Esophagus mucosa (tissue), 1 donor: ENCODE measurements at places on chromosomes 2 and 18.

DNA sequence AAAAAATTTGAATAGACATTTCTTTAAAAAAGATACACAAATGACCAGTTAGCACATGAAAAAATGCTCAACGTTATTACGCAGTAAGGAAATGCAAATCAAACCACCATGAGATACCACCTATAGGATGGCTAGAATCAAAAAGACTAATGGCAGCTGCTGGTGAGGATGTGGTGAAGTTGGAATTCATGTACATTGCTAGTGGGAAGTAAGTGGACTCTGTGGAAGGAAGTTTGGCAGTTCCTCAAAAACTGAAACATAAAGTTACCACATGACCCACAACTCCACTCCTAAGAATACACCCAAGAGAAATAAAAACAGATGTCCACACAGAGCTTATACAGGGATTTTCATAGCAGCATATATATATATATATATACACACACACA is 51.2 kb downstream of the MBP start:
- no peak for ATAC-seq

DNA sequence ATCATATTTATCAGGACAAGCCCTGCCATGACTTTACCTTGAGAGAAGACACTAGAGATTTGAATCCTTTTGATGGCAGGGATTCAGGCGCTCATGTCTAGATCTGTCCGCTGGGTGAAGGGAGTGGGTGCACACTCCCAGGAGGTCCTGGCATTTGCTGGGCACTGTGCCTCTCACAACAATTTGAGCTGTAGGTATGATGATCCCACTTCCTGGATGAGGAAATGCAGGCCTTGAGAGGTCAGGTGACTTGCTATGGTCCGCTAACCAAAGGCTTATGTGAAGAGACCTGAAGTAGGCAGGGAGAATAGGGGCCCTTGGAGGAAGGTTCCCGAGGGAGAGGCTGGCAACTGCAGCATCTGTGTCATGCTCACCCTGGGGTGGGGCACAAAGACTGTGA is 206.1 kb downstream of the HAUS1 start:
- ATAC-seq = peak; percentile 69

DNA sequence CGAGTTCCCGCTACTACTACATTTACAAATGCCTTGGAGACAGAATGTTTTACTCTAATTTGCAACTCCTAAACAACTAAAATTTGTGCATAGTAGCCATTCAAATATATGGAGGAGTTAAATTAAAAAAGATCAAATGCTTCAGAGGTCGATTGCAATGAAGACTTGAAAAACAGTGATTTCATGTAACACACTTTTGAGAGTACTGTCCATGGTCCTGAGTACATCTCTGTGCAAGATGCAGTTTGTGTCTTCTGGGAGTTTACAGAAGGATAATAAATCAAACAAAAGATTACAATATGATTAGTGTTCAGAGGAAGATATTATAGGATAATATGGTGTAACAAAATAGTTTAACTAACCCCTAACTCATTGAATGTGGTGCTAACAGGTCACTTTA is 894.7 kb downstream of the TMEM182 start:
- ATAC-seq = no peak

DNA sequence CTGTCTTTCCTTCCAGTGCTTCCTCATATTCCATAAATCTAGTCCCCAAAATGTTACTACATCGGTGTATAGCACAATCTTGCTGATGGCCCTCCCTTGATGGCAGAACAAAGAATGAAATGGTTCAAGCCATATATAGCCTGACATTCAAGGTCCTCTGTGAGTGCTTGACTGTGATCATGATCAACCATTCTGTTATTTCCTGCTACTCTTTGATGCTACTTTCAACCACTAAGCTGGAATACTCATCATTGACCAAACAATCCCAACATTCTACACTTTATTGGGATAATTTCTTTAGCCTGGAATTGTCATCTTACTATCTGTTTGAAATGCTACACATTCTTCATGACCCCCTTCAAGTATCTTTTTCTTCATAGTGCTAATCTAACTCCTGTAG is 633.9 kb downstream of the PLCL1 start:
- ATAC-seq = no peak

DNA sequence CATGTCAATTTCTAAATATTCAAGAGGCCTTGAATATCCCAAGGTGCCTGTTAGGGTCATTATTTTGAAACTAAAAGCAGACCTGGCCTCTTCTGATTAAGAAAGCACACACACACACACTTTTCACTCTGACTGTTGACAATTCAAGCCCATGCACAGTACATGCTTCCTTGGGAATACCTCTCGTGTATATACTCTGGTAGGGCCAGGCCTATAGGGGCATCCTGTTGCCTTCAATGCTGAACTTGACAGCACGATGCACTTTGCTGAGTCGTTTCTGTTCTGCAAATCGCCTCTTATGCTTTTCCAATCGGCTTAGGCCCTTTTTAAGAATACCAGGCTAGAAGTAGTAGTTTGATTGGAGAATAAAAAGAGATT is 40.6 kb downstream of the IWS1 start:
- ATAC-seq = no peak

GRCh38 chr2:60644951-60645350 is 91.5 kb upstream of the BCL11A start:
- ATAC-seq = no peak

DNA sequence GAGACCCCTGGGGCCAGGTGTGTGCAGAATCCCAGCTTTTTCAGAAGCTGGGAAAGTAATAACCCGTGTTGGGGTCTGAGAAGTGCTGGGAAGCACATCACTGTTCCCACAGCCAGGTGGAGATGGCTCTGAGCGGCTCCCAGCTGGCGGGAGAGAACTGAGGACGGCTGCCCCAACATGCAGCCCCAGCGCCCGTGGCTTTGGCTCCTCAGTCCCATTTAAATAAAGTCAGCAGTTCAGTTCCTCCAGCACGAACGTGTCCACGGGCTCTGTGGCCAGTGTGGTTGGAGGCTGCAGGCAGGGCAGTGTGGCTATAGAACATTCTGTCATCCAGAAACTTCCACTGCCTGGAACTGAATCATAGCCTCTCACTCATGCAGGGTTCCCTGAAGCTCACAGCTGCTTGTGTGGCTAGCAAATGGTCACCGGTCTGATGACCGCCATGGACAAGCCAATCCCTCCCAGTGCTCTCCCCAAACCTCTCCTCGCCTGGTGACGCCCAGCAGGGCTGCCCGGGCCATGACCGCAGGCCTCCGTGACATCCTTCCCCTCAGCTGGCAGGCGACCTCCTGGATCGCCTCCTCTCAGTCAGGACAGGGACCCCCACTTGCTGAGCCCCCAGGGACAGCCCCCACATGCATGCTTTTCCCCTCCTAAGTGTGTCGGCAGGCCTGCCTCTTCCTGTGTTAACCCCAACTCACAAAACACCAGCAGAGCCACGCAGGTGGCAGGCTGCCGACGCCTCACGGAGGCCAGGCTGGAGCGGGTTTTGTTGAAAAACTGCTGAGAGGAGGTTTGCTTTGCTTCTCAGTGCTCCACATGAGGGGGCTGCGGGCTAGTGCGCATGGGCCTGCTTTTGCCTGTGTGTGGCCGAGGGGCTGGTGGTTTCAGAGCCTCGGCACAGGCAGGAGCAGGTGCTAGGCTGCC is 1.3 kb downstream of the RTP5 start:
- ATAC-seq = no peak

DNA sequence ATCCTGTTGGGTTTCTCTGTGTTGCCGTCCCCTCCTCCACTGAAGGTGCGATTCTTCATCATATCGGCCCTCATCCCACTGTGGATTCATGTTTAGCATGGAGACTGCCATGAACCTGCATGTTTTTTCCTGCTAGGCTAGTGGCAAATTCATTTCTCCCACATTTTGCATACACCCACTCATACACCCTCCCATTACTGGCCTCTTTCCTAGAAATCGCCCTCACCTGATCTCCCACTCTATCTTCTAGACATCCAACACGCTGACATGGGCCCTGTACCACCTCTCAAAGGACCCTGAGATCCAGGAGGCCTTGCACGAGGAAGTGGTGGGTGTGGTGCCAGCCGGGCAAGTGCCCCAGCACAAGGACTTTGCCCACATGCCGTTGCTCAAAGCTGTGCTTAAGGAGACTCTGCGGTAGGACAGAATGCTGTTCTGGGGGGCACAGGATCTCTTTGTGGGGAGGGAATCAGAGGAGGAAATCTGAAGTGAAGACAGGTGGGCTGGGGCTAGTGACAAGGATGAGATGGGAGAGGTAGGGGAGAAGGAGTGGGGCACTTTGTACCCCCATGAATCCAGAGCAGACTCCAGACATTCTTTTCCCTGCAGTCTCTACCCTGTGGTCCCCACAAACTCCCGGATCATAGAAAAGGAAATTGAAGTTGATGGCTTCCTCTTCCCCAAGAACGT is 17.7 kb downstream of the PRKAG3 start:
- no peak for ATAC-seq

DNA sequence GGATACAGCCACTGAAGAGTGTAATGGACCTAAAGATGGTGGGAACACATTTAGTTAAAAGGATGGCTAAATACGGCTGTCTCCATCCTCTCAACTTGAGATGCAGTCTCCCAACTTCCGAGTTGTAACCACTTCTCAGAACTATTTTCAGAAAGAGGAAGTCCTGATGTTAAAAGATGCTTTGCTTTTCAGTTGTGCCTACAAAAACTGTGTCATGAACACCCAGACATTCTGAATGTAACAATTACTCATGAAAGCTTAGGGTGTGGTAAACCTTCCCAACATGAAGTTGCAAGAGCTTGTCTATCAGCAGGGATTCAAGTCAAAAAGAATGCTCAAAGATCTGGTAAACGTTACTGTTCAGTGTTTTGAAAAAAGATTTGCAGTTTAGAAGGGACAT is 147.9 kb downstream of the DOCK10 start:
- ATAC-seq = peak; percentile 45

DNA sequence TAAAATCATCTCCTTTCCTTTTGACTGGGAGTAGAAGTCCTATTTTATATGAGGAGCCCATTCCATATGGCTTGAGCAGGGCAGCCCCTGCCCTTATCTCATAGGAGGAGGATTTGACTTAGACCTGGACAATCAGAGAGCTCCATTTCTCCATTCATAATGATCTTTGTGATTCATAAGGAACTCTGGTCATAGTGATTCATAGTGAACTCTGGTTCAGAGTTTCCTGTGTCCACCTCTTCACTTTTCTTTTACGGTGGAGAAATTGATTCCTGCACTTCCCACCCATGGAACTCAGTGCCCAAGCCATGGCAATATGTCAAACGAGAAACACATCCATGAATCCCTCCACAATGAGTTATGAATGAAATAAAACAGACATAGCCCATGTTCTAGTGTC is 12.8 kb upstream of the MYO3B start:
- ATAC-seq = no peak

DNA sequence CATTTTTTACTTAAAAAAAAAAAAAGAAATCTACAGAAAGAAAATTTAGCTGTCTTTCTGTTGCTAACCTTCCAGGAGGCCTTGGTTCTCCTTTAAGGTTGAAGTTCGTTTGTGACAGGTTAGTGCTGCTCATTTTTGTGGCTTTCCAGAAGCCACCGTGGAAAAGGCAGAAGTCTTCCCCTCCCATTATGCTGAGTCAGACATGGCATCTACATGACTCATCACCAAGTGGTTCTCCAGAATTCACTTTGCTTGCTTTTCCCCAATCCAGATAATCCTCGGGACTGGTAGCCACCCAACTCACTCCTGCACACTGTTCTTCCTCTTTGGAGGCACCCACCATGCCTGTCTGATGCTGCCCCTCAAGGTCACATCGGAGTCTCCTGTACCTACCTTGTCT is 228.7 kb downstream of the PIK3C3 start:
- peak; percentile 66 for ATAC-seq

- ATAC-seq = no peak
Measured at GRCh38 chr2:237588044-237588696, 2.4 kb downstream of the RAB17 start.

GRCh38 chr2:23637011-23637778 is 252.2 kb downstream of the KLHL29 start:
- ATAC-seq = no peak

DNA sequence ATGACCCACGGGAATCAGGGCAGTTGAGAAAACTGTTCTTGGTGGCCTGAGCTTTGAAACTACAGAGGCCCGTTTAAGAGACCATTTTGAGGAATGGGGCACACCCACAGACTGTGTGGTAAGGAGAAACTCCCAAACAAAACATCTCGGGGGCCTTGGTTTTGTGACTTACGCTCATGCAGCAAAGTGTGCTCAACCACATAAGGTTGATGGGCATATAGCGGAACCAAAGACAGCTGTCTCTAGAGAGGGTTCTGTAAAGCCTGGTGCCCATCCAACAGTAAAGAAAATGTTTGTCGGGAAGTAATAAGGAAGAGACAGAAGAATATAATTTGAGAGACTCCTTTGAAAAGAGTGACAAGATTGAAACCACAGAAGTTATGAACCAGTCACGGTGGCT is 5.4 kb downstream of the MRO start:
- no peak for ATAC-seq

- ATAC-seq = no peak
Measured at GRCh38 chr2:124402274-124402673, 377.2 kb downstream of the CNTNAP5 start.

- no peak for ATAC-seq
Measured at GRCh38 chr2:148565272-148565894, 79.2 kb upstream of the EPC2 start.

GRCh38 chr18:26710470-26711096 is 154.9 kb downstream of the AQP4 start:
- no peak for ATAC-seq

DNA sequence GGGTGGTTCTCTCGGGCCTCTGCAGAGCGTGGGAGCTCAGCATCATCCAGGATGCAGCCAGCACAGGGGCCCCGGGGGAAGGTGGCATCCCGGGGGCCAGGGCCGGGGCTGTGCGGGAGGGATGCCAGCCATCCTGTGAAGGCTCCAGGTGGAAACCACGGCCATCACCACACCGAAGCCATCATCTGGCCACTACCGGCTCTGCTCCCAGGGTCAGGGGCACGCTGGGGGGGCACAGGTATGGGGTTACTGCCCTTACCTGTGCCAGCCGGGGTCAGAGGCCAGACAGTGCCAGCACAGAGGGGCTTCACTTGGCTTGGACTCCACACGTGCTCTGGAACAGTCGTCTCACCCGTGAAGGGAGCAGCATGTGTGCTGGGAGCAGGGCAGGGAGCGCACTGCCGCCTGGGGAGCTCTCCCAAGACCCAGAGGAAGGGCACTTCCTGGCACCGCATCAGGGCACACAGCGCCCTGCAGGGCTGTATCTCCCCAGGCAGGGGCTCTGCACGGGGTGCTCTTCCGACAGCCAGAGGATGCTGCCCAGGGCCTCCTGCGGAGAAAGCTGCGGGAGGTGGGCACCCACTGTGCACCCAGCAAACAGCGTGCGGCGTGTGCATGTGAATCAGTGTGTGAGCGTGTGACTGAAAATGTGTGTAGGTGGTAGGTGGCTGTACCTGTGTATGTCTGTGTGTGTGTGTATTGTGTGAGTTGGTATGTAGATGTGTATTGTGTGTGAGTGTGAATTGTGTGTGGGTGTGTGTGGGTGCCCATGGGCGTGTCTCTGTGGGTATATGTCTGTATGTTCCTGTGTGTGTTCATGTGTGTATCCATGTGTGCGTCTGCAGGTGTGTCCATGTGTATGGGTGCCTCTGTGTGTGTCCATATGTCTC is 75.0 kb downstream of the PTGR3 start:
- ATAC-seq = no peak

GRCh38 chr18:47531717-47532116 is 280.3 kb upstream of the SKOR2 start:
- no peak for ATAC-seq

GRCh38 chr18:4146797-4147196 is 308.3 kb downstream of the DLGAP1 start:
- ATAC-seq = no peak

GRCh38 chr2:170679607-170680079 is 35.5 kb upstream of the SP5 start:
- ATAC-seq = peak; percentile 57

- ATAC-seq = peak; percentile 61
Measured at GRCh38 chr18:9708057-9708433, at the start of gene RAB31. Gene RAB31 (plus strand): TSS chr18:9708301. CDS start chr18:9708406, 105 bp downstream.
